ENCODE measurements at places on chromosomes 2 and 18.

DNA sequence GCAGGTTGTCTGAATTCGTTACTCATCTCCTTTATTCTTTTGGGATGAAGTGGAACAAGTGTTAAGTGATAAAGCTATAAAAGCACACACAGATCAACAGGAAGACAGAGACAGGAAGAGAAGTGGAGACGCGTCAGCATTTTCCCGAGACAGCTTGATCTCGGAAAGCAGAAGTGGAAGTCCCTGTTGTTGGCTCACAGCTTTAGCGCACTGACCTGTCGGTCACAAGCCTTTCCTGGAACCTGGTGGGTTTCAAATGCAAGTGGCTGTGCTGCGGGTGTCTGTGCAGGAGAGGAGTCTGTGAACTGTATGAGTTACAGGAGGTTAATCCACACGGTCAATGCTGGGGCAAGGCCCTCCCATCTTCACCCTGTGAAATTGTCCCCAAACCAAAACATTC lies 116.6 kb upstream of the PELI1 start:
- no peak for DNase-seq

GRCh38 chr2:183348492-183348891 lies 224.2 kb downstream of the NUP35 start:
- no peak for DNase-seq

DNA sequence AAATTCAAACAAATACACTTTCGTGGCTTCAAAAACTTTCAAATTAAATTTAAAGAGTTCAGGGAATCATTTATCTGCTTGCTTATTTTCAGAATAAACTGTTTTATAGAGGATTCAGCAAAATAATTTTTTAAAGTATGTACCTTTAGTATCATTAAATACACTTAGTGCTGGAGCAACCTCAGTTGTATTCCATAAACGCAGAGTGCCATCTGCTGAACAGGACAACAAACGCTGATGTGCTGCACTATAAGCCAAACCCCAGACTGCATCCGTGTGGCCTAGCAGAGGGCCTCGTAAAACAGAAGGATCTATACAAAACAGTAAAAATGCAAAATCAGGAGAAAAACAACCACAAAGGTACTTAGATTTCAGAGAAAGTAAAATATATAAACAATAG lies 108.6 kb downstream of the STRN start:
- DNase-seq: no peak

- DNase-seq: no peak
These were observed 39.1 kb downstream of the CAPN13 start for GRCh38 chr2:30768036-30768686.

GRCh38 chr18:61736133-61736532 lies 156.7 kb downstream of the RNF152 start:
- DNase-seq: no peak

- DNase-seq: no peak
These were observed 417.1 kb upstream of the CDH2 start for GRCh38 chr18:28594034-28594433.

DNA sequence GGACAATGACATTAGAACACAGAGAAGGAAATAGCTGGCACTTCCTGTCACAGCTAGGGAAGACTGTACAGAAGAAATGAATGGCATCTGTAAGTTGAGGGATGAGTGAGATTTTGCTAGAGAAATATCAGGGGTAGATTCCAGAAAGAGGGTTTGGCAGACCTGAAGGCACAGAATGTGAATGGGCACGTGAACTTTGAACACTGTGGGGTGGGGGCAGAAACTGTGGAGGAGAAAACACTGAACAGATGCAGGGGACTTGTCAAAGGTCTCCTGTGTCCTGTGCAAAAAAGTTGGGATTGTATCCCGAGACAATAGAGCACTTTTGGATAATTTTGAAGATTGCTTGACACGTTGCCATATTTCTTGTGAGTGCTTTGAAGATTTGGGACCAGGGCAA lies 88.0 kb downstream of the PPP1R1C start:
- no peak for DNase-seq

GRCh38 chr2:226489775-226490541 lies 309.7 kb downstream of the IRS1 start:
- DNase-seq: no peak

DNA sequence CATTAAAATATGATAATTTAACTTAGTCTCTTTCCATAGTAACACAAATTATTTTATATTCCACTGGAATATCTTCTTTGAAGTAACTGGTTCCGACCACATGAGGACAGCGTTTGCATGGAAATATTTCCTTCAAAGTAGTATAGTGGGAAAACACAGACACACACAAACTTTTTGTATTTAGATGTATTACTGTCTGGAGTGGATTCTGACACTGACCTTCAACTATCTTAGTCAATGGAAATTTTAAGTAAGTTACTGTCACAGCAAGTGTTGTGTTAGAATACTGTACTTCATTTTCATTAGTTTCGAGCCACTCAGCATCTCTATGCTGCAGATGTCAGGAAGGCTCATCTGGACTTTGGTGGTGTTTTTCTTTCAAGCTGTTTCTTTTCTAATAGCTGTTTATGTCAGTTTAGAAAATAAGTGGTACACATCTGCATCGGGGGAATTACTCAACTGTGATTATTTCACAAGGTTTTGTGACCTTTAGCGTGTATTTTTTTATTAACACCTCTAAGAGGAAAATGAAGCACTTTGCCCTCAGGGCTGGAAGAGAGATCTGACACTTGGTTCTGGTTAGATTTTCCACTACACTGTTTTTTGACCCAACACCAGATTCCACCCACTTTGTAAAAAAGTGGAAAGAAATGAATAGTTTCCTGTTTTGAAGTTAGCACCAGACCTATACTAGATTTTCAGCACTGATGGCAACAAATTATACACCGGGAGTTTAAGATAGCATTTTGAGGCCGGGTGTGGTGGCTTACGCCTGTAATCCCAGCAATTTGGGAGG lies 18.9 kb upstream of the THOC1 start:
- no peak for DNase-seq

DNA sequence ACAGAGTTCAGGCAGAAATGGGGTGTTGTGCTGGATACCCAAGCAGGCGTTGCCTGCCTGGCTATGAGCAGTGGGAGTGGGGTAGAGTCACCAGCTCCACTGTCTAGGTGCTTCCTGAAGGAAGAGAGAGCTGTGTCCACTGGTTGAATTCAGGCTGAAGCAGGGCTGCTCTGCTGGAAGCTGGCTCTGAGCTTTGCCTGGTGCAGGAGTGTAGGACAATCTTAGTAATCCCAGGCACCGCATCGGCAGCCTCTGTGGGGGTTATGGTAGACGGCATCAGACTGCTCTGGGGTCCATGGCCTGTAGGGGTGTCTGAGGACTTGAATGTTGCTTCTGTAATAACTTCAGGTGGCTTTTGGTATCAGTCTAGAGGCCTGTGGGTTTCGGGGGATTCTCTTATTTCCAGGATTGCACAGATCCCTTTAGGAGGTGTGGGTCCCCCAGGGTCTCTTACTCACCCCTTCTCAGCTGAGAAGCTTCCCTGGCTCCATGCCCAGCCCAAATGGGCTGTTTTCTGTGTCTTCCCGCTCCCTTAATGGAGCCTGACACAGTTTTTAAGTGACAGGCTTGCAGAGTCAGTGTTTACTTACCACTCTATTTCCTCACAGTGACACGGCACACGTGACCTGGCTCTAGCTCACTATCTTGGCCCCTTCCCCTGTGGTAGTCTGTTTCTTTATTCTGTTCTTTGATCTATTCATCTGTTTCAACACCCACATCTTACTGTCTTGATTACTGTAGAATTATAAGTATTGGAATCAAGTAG lies 644.3 kb downstream of the CBLN2 start:
- no peak for DNase-seq
